ENCODE measurements at places on chromosomes 7 and 10.
A peak's percentile ranks its signal among the peaks of the same experiment; 100 is the strongest.

DNA sequence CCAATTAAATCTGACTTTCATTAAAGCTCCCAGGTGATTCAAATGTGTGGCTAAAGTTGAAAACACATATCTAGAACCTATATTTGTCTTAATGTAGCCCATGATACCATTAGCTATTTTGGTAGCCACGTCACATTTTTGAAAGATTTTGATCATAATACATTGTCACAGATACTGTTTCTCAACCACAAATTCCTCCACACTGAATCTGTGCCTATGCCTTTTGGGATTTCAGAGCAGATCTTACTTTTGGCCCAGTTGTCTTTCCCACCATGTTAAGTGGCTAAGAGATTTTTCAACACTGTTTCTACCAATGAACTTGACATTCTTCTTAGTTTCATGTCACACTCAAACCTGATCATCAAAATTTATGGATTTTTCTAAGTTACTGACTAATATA is 47.4 kb downstream of the CH25H start:
- H3K27me3 ChIP-seq = no peaks in the 10 kb centered on the region
- no peaks in the 10 kb centered on the region for H3K4me1 ChIP-seq
- no peak overlapping the region for H3K4me3 ChIP-seq

- no peak for DNase-seq
- H3K4me1 ChIP-seq = peaks cover 7% of the 10 kb centered on the region
- no peaks in the 10 kb centered on the region for H3K27me3 ChIP-seq
- no peaks in the 10 kb centered on the region for H3K36me3 ChIP-seq
Observed at GRCh38 chr7:107891636-107892366, 818 bp downstream of the DLD start.

GRCh38 chr7:17713584-17713983 is 226.7 kb downstream of the SNX13 start:
- no peak overlapping the region for H3K4me3 ChIP-seq
- H3K36me3 ChIP-seq = no peaks in the 10 kb centered on the region
- no peak for DNase-seq
- H3K27me3 ChIP-seq = no peaks in the 10 kb centered on the region
- no peaks in the 10 kb centered on the region for H3K4me1 ChIP-seq

GRCh38 chr10:99777918-99778714 is 4.3 kb upstream of the ABCC2 start:
- DNase-seq = no peak
- H3K4me3 ChIP-seq = no peak overlapping the region
- H3K36me3 ChIP-seq = no peaks in the 10 kb centered on the region
- no peak overlapping the region for H3K27ac ChIP-seq

DNA sequence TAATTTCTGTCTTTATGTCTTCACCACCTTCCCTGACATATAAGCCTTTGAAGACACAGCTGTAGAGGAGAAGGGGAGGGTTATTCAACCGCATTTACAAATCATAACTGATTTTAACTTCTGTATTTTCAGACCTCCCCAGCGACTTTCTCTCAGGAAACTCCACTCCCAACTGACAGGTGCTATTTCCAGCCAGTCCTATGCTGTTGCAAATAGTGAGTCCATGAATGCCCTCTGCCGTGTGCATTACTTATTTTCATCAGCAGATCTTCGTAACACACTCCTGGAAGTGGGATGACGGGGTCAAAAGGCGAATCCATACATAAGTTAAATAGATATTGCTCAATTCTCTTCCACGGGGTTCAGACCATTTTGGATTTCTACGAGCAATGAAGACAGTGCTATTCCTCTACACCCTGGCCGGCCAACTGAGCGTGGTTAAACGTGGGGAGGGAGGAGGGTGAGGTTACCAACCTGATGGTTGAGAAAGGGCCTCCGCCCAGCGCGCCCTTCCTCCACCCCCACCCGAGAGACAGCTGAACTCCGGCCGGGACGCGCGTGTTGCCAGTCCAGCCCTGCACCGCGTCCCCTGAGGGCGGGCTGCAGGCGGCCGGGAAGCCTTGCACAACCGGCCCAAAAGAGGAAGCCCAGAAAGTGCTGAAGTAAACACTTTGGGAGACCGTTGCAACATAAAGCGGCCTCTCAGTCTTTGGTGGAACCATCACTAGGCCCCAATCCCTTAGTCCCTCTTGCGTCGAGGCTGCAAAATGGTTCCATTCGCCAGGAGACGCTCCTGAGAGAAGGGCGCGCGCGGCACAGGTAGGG is at the start of gene APBB1IP:
APBB1IP (plus strand) TSS at position 705 of the 825 bp plus-strand sequence. CDS start 53,986 bp downstream, outside the sequence.
- peak; percentile 49 for DNase-seq
- H3K36me3 ChIP-seq = no peaks in the 10 kb centered on the region
- no peak within 1 kb of the TSS for H3K27ac ChIP-seq
- peak within 1 kb of the TSS; percentile 42 for H3K4me3 ChIP-seq

GRCh38 chr7:141097430-141097829 is 23.6 kb downstream of the TMEM178B start:
- no peaks in the 10 kb centered on the region for H3K4me1 ChIP-seq
- no peak overlapping the region for H3K4me3 ChIP-seq
- H3K27me3 ChIP-seq = no peaks in the 10 kb centered on the region

DNA sequence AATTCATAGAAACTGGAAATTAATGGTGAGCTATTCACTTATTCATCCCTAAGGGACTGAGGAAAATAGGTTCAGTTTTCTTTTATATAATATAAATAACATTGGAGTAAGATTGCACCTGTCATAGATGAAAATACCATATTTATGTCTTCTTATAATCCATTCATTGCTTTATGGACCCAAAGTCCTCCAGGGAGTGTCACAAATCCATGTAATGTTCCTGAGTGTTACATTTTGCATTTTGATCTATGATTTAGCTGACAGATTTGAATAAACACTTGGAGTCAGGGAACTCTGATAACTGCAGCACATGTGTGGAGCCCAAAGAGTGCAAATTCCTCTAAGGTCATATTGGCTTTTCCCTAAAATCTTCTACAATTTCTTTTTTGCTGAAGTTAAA is 484.3 kb downstream of the MDFIC start:
- no peaks in the 10 kb centered on the region for H3K36me3 ChIP-seq
- H3K27me3 ChIP-seq = no peaks in the 10 kb centered on the region
- H3K4me1 ChIP-seq = no peaks in the 10 kb centered on the region
- no peak for DNase-seq
- no peak overlapping the region for H3K4me3 ChIP-seq

GRCh38 chr7:67438198-67438882 is 441.7 kb downstream of the TYW1 start:
- H3K27me3 ChIP-seq = no peaks in the 10 kb centered on the region
- H3K36me3 ChIP-seq = no peaks in the 10 kb centered on the region
- H3K4me3 ChIP-seq = peak overlapping the region; percentile 2
- H3K4me1 ChIP-seq = no peaks in the 10 kb centered on the region
- H3K27ac ChIP-seq = no peak overlapping the region

DNA sequence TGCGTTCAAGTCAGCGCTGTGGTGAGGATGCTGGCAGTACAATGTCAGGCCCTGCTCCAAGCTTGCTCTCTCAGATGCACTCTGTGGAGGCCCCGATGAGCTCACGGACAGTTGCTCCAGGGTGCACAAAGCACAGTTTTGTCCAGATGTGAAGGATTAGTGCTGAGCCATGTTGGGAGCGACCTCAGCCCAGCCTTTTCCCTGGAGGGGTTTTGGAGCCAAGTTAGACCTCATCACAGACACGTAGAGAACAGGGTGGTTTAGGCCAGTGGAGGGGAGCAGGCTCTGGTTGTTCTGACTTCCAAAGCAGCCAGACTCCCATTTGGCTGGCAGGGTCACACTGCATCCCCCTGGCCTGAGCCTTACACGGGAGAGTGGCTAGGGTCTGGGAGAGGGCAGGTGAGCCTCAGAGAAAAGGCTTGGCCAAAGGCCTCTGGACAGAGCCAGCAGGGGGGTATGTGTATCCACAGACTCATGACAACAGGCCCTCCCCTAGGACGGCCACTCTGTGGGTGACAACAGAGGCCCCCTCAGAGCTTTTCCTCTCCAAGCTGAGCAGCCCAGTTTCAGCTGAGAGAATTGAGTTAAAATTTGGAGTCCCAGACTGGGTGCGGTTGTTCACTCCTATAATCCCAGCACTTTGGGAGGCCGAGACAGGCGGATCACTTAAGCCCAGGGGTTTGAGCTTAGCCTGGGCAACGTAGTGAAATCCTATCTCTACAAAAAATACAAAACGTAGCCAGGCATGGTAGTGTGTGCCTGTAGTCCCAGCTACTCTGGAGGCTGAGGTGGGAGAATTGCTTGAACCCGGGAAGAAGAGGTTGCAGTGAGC is 4.7 kb downstream of the PLAC9 start:
- H3K4me3 ChIP-seq = no peak overlapping the region
- DNase-seq = peak; percentile 64
- peak overlapping the region; percentile 85 for H3K27ac ChIP-seq
- H3K36me3 ChIP-seq = no peaks in the 10 kb centered on the region
- peaks cover 18% of the 10 kb centered on the region for H3K4me1 ChIP-seq
- H3K27me3 ChIP-seq = no peaks in the 10 kb centered on the region

GRCh38 chr10:115030483-115031200 is 62.5 kb upstream of the ATRNL1 start:
- H3K27ac ChIP-seq = no peak overlapping the region
- no peaks in the 10 kb centered on the region for H3K4me1 ChIP-seq
- no peak overlapping the region for H3K4me3 ChIP-seq
- H3K36me3 ChIP-seq = no peaks in the 10 kb centered on the region
- no peaks in the 10 kb centered on the region for H3K27me3 ChIP-seq

GRCh38 chr7:54904130-54904529 is 114.7 kb upstream of the EGFR start:
- no peak overlapping the region for H3K4me3 ChIP-seq
- no peaks in the 10 kb centered on the region for H3K27me3 ChIP-seq
- H3K27ac ChIP-seq = no peak overlapping the region
- no peaks in the 10 kb centered on the region for H3K4me1 ChIP-seq
- no peaks in the 10 kb centered on the region for H3K36me3 ChIP-seq

DNA sequence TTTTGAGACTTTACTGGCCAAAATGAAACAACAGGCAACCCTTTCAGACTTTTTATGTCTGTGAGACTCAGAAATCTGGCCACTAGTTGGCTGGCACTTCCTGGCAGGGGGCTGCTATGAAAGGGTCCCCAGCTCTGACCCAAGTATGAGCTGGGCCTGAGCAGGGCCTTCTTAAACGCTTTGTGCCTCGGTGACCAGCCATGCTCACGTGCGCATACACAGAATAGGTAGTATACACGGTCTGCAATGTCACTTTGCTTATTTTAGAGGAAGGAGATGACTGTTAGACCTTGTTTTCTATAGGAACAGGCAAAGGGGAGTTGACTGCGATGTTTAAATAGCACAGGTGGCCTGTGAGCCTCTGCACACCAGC is 129.6 kb downstream of the VIPR2 start:
- DNase-seq = no peak
- peak overlapping the region; percentile 63 for H3K27ac ChIP-seq

DNA sequence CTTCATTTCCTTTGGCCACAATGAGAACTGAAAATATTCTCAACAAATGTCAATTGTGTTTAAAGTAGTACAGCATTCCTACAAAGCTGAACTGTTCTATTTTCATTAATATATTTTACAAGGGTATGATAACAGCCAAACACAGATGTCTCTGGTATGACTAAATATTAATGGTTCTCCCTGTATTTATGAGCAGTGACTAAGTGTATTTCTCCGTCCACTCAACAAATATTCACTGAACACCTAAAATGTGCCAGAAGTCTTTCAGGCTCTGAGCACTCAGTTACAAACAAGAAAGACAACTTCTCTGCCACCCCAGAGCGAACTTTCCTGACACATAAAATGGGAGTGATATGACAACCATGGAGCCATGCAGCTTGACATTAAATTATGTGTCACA is 135.6 kb downstream of the VPS41 start:
- no peaks in the 10 kb centered on the region for H3K36me3 ChIP-seq
- no peaks in the 10 kb centered on the region for H3K4me1 ChIP-seq
- H3K27me3 ChIP-seq = no peaks in the 10 kb centered on the region
- H3K27ac ChIP-seq = no peak overlapping the region

GRCh38 chr7:8881916-8882315 is 448.5 kb downstream of the NXPH1 start:
- no peak overlapping the region for H3K27ac ChIP-seq
- no peaks in the 10 kb centered on the region for H3K36me3 ChIP-seq
- H3K27me3 ChIP-seq = no peaks in the 10 kb centered on the region
- no peak overlapping the region for H3K4me3 ChIP-seq
- DNase-seq = no peak
